ENCODE measurements at places on chromosomes 2 and 18.
A peak's percentile ranks its signal among the peaks of the same experiment; 100 is the strongest.

DNA sequence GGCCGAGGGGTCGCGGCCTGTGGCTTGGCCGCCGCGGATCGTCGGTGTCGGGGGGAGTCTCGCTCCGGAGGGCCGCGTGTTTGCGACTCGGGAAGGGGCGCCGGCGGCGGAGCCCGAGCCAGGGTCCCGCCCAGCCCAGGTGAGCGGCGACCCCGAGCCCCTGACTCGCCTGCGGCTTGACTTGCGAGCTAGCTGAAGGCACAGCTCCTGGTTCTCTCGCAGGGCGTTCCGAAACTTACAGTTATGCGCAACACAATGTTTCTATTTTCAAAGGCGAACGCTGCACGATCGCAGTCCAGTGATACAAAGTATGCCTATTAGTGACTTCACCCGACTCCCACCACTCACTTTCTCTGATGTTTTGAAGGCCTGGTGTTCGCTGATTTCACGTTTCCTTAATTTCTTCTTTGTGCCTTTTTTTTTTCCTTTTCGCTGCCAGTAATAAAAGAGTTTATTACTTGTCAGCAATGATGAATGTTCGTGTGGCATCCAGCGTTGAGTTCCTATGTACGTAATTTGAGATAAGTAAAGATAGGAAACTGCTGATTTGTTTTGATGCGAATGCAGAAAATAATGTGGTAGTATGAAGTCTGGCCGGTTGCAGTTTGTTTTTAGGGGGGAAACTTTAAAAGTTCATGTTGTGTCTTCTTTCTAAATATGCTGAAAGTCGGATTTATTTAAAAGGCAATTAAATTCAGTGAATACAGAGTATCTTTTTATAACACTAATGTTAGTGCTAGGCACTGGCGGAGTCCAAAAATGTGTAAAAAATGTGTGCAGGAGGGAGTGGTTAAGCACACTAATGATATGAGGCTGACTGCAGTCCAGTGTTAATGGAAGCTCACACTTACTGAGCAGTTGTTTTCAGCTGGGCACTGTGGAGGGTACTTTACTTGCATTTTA, 706 bp downstream of the UBXN2A start:
- no peak for DNase-seq

DNA sequence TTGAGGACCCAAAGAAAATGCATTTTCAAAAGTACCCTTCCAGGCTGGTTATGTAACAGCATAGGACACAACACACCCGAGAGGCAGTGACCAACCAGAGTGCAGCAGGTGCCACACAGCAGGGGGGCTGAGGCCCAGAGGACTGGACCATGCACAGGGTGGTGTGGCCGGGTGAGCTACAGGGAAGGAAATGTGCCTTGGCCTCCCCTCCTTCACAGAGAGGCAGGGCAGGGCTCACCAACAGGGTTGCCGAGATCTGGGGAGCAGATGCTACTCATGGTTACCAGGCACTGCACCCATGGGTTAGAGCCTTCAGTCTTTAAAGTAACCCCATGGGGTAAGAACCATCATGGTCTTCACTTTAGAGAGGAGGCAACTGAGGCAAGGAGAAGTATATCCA, 158.4 kb downstream of the MSH2 start:
- no peak for DNase-seq

- DNase-seq, result no peak
These were observed 32.9 kb upstream of the ITGB6 start for GRCh38 chr2:160232905-160233475.

DNA sequence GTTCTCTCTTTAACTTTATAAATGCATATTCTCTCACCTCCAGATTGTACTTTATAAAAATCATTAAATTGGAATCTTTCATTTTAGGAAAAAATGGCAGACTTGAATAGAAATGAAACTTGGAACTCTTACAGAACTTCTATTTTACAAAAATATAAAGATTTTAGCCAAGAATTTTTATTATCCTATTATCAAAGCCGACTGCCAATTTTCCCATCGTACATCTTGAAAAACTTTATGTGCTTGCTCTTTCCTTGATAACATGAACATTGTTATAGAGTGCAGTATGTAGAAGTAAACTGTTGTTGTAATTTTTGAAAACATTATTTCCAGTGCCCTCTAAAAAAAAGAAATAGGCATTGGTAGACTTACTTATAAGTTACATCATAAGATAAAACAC, 475.7 kb upstream of the REG3G start:
- no peak for DNase-seq

DNA sequence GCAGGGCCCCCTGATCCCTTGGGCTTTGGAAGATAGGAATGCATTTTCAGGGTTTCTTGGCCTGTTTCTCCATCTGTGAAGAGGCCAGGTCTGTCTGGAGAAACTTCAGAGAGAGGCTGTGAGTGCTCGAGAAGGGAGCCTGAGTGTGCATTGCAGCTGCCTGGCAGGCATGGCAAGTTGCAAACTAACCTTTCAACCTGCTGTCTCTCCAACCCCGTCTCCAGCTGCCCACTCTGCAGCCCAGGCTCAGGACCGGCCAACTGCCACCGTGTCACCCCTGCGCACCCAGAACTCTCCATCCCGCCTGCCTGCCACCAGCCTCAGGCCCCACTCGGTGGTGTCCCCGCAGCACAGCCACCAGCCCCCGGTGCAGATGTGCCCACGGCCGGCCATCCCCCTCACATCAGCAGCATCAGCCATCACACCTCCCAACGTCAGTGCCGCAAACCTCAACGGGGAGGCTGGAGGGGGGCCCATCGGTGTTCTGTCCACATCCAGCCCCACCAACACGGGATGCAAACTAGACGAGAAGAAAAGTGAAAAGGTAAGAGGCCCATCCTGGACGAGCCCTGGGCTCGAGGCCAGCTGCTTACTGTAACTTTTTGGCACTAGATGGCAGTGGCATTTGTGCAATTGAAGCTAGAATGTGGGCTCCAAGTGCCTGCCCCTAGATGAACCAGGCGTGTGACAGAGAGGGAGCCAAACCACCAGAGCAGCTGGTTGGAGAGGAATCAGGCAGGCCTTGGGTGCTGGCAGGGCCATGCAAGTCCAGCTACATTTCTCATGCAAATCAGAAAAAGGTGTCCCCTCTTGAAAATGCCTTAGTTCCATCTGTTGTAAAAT, 164.6 kb downstream of the SEPTIN10 start:
- no peak for DNase-seq

DNA sequence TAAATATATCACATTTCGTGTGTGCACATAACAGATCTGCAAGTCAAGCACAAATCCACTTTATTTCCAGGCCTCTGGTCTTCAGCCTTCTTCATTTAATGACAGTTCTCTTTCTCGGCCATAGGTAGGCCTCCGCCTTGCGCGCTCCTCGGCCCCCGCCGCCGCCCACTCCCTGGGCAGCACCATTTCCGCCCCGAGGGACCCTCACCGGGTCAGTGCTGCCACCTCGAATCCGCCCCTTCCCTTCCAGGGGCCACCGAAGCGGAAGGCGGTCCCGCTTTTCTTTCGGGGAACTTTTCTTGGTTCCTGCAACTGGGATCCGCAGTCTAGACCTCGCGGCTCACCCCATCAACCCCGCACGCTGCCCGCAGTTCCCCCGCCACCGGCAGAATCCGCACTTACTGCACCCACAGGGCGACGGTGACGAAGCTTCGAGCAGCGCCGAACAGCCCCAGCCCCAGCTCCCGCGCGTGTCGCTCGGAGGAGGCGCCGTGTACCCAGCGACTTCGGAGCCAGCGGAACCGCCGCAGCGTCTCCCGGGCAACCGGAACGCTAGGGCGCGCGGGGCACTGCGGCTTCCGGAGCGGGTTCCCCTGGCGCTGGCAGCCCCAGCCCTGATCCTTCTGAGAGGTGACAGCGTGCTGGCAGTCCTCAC, at the start of gene CDKL4:
Gene CDKL4, minus strand, starts transcription at position 502 of the 655 bp plus-strand sequence.
- peak; percentile 40 for DNase-seq

- no peak for DNase-seq
These were observed 83.4 kb upstream of the TXNDC2 start for GRCh38 chr18:9802175-9803062.

- no peak for DNase-seq
These were observed 65.6 kb downstream of the MYCN start for GRCh38 chr2:16005816-16006536.

DNA sequence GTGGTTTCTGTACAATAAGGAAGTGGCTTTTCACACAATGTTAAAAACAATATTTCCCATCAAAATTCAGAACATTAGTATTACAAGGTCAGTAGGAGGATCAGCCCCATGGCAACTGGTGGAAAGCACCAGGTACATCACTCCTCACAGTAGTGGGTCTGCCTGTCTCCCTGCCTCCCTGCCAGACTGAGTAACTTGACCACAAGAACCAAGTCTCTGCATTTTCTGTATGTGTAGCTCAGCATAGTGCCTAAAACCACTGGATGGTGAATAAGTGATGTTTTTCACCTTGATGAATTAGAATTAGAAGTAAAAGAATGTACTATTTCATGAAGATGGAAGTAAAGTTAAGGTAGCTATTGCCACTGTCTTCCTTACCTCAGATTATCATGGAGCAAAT, 4.1 kb upstream of the WDR7 start:
- peak; percentile 11 for DNase-seq

DNA sequence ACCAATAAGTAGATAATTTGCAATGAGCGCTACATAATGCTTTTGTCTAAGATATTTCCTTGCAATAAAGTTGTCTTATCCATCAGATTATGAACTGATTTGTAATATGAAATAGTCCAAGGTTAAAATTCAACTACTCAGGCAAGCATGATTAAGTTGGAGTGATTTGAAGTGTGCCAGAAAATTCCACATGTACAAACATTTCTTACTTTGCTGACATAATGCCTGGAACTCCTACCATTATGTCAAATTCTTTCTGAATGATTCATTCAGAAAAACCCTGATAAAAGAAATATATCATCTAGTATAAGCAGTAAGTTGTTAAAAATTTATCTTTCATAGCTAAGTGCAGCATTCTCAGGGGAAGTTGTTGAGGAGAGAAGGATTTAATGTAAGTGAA, 87.3 kb downstream of the CBLN2 start:
- no peak for DNase-seq

DNA sequence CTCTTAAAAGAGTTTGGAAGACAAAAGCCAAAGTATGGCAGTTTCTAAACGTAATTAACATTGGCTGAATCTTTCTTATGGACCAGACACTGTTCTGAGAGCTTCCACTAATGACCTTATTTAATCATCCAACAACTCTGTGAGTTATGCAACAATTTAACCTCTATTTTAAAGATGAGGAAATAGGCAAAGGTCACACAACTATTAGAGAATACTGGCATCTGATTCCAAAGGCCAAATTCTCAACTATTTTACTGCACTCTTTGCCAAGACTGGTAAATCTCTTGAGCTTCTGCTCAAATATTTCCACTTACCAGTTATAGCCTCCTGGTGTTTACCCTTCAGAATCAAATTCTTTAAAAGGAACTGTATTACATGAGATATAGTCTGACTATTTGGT, 42.1 kb upstream of the ERMN start:
- DNase-seq, result no peak

- DNase-seq, result no peak
These were observed 215.5 kb downstream of the ETAA1 start for GRCh38 chr2:67612576-67613042.

DNA sequence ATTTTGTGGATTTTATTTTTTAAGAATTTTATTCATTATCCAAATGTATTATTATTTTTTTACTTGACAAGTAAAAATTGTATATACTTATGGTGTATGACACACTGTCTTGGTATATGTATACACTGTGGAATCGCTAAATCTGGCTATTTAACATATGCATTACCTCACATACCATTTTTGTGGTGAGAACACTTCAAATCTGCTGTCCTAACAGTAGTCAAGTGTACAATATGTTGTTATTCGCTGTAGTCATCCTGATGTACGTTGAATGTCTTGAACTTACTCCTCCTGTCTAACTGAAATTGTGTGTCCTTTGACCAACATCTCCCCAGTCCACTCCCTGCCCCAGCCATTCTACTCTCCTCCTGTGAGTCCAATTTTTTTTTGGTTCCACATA, 153.2 kb upstream of the PTPRM start:
- DNase-seq, result no peak

DNA sequence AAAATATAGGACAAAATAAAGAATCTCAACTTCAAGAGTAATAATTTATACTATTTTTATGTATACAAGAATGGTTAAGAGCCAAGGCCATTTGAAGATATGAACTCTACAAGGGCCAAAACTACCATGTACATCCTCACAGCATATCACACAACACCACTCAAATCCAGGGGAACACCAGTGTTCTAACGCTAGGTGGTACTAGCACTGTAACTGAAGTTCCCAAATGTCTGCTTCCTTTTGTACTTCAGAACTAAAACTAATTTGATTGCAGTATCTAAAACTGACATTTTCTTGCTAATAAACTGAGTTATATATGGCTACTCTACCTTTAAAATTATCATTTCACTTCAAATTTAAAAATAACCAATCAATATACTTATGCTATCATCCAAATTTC, 47.0 kb downstream of the REV1 start:
- DNase-seq, result no peak

GRCh38 chr2:29749843-29750242, 171.5 kb downstream of the ALK start:
- no peak for DNase-seq

DNA sequence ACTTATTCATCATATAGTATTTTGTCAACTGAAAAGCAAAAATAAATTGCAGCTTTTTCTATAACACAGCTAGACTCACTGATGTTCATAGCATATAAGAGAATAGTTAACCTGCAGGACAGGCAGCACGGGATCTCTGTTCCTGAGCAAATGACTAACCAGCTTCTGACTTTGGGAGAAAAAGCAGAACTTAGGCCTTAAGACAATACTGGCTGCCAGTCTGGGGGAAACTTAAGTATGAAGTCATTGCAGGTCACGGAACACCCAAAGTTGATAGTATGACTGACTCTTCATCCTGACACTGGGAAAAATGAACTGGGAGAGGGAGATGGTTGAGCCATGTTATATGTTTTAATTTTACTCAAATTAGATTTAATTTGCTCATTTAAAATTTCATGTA, 113.0 kb downstream of the DPP4 start:
- no peak for DNase-seq

DNA sequence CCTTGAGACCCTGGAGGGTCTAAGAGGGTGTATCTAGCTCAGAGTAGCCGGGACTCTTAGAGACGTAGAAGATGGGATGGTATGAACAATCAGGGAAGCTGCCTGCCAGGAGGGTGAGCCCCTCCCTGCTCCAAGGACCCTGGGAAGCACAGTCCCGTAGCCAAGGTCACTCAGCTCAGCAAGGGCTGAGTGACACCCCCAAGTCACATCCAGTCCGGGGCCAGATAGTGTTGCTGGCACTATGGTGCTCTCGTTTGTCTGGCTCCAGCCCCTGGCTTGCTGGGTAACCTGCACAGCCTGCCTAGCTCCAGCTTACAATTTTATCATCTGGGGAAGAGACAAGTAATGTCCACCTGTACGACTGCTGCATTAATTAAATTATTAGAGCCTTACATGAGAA, 22.3 kb downstream of the REEP1 start:
- no peak for DNase-seq

DNA sequence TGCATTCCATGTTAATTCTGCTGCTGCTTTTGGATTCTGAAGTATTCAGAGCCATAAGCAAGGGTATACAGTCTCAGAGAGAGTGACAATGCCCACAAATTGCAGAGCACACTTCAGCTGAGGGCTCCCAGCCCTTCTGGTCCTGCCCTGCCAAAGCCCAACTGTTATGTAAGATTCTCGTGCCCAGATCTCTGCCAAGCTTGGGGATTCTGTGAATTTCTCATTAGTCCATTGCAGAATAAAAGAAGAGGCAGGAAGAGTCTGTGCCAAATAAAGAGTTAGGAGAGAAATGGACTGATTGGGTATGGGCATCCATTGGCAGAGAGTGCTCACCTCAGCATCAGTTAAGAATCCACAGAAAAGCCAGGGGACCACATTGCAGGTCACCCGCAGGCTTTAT, 112.0 kb upstream of the PNPT1 start:
- DNase-seq, result no peak

Data from activated naive CD8-positive, alpha-beta T cell treated with anti-CD3 and anti-CD28 coated beads for 36 hours (primary cell).